Activated CD4-positive, alpha-beta T cell treated with anti-CD3 and anti-CD28 coated beads, Interleukin-2, amount 50 U/mL, for 24 hours (primary cell): ENCODE measurements at places on chromosomes 3 and 15.

GRCh38 chr3:158160958-158161357, 51.1 kb downstream of the RSRC1 start:
- DNase-seq = no peak

GRCh38 chr3:173725507-173725906, 328.0 kb downstream of the NLGN1 start:
- no peak for DNase-seq

GRCh38 chr3:177776661-177777101, 579.4 kb upstream of the TBL1XR1 start:
- DNase-seq = no peak

- DNase-seq = no peak
Measured at GRCh38 chr3:165751637-165752036, 85.6 kb downstream of the BCHE start.

DNA sequence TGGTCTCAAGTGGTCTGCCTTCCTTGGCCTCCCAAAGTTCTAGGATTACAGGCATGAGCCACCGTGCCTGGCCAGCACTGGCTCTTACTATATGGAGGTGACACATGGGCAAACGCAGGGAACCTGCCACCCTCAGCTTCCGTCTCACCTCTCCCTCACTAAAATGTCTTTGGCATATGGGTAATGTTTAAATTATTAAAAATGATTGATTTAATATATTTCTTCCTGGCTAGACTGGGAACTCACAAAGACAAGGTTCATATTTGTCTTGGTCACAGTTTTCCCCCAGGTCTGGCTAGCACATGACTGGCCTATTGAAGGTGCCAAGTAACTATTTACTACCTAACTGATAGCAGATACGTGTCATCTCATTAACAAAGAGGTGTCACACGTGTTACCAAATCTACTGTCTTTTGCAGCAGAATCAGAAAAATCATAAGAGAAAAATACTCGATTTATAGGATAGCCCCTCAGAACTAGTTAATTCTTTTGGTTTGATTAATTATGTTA, 48.2 kb downstream of the SYNM start:
- DNase-seq = no peak

GRCh38 chr3:141337991-141338390, 30.3 kb upstream of the ZBTB38 start:
- DNase-seq = no peak

DNA sequence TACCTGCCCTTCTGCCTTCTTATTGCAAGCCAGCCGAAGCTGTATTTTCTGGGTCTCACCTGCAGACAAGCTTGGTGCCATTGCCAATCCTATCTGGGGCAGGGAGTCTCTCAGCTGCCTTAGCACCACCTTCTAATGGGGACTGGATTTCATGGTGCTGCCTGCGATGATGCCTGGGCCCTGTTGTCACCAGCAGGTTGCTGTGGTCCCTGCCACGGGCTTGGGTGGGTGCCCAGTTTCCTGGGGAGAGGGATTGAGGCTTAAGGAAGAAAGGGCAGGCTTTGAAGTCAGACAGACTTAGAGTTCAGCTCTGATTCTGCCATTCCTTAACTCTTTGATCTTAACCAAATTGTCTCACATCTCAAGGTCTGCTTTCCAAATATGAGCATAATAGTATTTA, 87.4 kb upstream of the CD96 start:
- no peak for DNase-seq

DNA sequence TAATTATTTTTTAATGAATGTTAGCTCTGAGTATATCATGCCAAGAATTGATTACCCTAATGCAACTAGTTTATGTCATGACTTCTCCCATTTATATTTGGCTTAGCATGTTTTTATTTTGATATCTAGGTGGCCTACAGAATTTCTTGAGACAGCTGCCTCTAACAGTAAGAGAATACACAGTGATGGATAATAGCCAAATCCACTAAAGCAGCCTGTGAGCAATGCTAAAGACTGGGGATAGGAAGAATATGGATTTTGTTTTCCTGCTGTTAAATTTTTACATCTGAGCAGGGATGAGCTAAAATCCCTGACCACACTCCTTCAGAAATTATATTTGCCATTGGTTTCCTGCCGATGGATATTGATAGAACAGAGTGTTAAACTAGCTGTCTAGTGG, 149.3 kb upstream of the TGFBR2 start:
- no peak for DNase-seq

DNA sequence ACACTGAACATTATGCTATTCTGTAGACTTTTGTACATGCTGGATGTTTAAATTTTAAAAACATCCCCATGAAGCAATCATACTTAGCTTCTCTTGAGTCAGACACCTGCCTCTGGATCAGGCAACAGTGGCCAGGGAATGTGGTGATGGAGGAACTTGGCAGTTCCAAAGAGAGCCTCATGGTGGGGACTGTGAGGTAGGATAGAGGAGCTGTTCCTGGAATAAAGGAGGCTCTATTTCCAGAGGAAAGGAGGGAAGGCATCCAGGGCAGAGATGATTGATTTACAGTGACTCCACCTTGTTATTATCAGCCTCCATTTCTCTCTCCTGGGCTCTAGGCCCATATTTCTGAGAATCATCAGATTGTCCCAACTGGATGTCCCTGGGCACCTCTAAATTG, 35.0 kb upstream of the ABHD17C start:
- no peak for DNase-seq

- DNase-seq = no peak
Measured at GRCh38 chr3:151684094-151684493, 49.6 kb upstream of the AADACL2 start.

DNA sequence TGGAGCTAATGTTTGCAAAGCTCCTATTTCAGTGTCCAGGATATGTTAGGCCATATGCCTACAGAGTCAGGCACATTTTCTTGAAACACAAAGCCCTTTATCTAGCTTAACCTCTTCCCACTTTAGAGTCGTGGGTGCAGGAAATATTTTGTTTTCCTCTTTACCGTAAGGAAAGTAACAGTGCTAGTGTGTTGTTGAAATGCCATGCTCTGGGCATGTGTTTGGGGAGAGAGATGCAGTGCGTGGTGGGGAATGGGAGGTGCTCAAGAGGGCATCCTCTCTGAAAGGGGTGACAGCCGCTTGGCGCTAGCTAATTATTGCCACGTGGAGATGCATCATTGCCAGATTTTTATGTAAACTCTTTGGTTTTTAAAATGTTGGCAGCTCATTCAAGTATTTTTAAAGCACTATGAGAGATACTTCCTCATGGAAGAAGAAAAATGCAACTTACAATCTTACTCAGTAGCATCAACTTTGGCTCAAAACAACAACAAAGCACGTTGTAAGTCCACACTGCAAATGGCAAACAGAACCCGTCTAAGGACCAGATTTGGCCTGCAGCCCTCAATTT, 152.6 kb downstream of the LPP start:
- no peak for DNase-seq

DNA sequence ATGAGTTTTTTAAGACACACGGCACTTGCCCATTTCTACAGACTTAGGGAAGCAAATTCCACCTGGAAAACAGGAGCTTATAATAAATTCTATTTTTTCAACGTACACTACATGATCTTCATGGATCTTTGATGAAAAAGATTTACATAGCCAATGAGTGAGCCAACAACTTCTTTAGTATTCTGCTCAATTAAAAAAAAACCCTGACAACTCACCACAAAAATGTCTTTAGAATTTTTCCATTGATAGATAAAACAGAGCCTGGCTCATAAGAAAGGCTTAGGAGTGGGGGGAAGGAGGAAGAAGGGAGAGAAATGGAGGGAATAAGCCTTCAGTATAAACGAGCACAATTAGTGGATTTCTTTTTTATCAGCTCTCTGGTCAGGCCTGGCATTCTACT, 126.7 kb downstream of the ATP10A start:
- no peak for DNase-seq

DNA sequence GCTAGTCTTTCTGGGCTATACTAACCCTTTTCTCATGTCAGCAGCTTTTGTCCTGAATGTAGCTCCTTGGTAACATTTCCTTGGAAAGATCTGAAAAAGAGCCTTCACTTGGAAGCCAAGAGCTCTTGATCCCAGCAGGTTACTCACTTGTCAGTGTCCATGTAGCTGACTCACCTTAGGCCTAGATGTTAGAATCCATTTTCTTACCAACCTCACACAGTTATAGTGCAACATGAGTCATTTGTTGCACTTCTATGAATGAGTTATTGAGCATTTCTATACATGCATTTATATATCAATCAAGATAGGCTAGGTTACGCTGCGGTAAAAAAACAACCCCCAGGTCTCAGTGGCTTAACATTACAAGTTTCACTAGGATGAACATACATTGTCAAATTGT, 106.8 kb upstream of the SLC7A14 start:
- DNase-seq = no peak

- DNase-seq = no peak
Measured at GRCh38 chr3:18558507-18558906, 133.4 kb upstream of the SATB1 start.

GRCh38 chr3:52302426-52303145, 13.5 kb upstream of the DNAH1 start:
- no peak for DNase-seq

- no peak for DNase-seq
Measured at GRCh38 chr15:70170096-70170699, 72.5 kb upstream of the TLE3 start.

GRCh38 chr3:99506-99905, 97.1 kb upstream of the CHL1 start:
- DNase-seq = no peak

DNA sequence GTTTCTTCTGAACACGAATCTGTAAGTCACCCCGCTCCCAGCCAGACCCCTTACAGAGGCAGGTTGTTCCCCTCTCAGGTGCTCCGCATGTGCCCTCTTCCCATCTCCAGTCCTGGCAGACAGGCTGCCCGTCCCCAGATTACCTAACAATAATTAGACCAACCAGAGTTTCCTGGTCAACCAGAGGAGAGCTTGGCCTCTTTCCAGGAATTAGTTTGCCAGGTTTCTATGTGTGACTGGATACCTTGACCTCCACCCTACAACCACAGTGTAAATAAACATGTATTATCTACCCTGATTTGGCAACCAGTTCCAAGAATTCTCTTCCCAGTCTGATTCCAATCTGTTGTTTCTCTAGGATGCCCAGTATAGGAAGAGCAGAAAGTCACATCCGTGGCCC, 178.0 kb upstream of the UMPS start:
- no peak for DNase-seq

GRCh38 chr15:67240235-67241131, 14.0 kb downstream of the AAGAB start:
- no peak for DNase-seq

DNA sequence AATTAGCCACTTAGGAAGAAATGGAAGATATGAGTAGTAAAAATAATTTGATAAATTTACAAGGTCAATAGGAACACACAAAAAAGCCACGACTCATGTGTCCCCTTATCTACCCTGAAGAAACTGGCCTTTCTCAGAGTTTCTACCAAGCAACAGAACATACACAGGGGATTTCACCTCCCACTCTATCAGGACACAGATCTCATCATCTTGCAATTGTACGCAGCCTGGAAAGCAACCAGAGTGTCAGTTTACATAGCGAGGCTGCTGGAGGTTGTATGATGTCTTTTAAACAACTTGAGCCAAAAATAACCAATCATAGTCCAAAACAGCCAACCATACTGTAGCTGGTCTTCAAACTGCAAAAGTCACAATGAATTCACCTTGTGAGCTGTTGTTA, 19.7 kb upstream of the LMOD3 start:
- no peak for DNase-seq

DNA sequence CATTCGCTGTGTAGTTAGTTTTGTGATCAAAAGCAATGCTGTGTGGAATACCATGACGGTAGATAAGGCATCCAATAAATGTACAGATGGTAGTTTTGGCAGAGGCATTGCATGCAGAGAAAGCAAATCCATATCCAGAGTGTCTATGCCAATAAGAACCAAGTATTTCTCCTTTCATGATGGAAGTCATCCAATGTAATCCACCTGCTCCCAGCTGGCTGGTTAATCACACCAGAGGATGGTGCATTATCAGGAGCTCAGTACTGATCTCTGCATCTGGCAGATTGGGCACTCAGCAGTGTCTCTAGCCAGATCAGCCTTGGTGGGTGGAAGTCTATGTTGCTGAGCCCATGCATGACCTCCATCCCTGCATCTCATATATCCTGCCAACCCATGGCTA, 677.7 kb upstream of the NECTIN3 start:
- no peak for DNase-seq

- DNase-seq = no peak
Measured at GRCh38 chr3:33096093-33096868, 665 bp downstream of the GLB1 start.

DNA sequence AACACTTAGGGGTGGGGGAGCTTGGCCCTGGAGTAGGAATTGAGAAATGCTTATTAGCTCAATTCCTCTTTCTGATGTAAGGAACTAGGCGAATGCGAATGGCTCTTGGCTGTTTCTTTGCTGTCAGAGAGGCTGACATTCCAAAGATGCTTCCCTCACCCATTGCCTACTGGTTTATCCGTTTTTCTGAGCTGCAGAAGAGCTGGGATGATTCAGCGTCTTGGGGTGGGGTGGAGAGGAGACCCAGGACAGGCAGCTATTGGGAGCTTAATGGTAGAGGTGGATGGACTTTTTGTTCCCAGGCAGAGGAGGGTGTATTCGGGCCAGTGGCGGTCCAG, 9.8 kb downstream of the PLEKHO2 start:
- no peak for DNase-seq

DNA sequence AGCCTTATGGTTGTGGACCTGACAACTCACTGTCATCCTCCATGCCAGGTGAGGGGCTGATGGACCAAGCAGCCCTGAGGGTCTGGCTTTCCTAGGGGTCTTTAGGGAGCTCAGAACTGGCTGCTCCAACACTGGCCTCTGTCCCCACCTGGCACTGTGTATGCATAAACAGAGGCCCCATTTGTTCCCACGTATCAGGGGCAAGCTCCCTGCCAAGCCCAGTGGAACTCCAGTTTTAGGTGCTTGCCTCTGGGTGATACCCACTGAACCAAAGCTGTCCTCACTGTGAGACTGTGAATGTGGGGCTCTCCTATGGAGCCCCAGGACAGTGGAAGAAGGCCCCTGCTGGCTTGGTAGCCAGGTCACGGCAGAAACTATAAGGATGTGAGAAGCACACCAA, 26.7 kb upstream of the RHCG start:
- no peak for DNase-seq

- no peak for DNase-seq
Measured at GRCh38 chr15:80049046-80049445, 10.4 kb upstream of the ZFAND6 start.

DNA sequence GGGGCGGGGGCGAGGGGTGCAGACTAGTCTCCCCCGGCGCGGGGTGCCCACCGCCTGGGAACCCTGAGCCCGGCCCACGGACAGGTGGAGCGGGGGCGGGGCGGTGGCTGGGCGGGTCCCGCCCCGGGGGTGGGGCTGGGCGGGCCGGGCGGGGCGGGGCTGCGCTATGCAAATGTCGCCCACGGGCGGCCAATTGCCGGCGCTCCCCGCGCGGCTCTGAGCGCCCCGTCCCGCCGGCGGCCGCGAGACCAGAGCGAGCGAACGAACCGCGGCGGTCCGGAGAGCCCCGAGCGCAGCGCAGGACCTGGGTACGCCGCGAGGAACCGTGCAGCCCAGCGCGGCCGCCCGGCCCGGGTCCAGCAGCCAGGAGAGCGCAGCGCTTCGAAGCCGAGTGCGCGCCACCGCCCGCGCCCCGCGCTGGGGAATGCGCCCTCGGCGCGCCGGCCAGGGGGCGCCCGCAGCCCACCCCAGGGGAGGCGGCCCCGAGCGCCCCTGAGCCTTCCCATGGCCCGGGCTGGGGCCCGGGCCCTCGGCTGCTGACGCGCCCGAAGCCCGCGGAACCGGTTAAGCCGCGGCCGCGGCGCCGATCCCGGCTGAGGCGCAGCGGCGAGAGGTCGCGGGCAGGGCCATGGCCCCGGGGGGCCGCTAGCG, at the start of gene SEMA3F:
TSS of gene SEMA3F (plus strand) at position 485 of the 651 bp plus-strand sequence. CDS start 4,299 bp downstream, outside the sequence.
- DNase-seq = peak; percentile 34

GRCh38 chr3:127431066-127431465, 143.2 kb upstream of the PRR20G start:
- DNase-seq = no peak

- no peak for DNase-seq
Measured at GRCh38 chr3:46127503-46127902, 80.6 kb downstream of the CCR1 start.
